ENCODE measurements at places on chromosomes 7 and 10.

DNA sequence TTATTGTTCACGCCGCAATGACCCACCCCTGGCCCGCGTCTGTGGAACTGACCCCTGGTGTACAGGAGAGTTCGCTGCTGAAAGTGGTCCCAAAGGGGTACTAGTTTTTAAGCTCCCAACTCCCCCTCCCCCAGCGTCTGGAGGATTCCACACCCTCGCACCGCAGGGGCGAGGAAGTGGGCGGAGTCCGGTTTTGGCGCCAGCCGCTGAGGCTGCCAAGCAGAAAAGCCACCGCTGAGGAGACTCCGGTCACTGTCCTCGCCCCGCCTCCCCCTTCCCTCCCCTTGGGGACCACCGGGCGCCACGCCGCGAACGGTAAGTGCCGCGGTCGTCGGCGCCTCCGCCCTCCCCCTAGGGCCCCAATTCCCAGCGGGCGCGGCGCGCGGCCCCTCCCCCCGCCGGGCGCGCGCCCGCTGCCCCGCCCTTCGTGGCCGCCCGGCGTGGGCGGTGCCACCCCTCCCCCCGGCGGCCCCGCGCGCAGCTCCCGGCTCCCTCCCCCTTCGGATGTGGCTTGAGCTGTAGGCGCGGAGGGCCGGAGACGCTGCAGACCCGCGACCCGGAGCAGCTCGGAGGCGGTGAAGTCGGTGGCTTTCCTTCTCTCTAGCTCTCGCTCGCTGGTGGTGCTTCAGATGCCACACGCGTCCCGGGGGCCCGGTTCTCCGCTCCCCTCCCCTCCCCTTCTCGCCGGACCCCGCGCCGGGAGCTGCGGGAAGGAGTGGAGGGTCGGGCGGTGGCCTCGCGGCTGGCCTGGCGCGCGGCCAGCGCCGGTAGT is at the start of gene CBX3:
CBX3 (plus strand) TSS at position 499 of the 772 bp plus-strand sequence. CDS start 1,254 bp downstream, outside the sequence.
- peak; percentile 94 for DNase-seq

DNA sequence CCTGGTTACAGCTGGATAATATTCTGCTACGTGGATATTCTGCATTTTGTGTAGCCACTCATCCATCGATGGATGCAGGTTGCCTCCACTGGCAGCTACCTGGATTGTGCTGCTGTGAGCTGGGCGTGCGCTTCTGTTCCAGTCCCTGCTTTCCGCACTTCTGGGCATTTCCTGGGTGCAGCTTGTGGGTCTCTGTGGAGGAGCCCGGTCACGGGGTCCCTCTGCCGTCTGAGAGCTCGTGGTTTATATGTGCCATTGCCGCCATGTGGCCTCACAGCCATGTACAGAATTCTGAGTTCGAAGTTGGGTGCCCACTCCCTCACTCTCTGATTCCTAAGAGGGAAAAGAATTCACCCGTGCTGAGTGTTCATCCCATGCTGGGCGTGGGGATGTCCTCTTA is 38.3 kb downstream of the JAKMIP3 start:
- no peak for DNase-seq

- DNase-seq, result no peak
Measured at GRCh38 chr7:46989247-46989646, 592.7 kb downstream of the TNS3 start.

DNA sequence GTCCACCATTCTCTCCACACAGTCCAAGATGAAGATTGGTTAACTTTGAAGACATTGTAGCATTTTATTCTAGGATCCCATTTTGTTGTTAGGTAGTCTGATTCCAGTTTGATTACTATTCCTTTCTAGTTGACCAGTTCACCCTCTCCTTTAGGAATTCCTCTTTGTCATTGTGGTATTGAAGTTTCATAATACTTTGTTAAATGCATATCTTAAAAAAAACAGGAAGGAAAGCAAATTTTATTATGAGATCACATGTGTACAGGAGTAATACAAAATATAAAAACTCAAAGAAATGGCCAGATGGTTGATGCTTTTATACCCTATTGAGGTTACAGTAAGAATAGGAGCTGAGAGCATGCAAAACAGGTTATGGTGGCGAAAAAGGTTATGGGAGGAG is 15.5 kb upstream of the SEMA3C start:
- DNase-seq, result no peak

GRCh38 chr7:97117035-97117371 is 495 bp upstream of the SDHAF3 start:
- no peak for DNase-seq

DNA sequence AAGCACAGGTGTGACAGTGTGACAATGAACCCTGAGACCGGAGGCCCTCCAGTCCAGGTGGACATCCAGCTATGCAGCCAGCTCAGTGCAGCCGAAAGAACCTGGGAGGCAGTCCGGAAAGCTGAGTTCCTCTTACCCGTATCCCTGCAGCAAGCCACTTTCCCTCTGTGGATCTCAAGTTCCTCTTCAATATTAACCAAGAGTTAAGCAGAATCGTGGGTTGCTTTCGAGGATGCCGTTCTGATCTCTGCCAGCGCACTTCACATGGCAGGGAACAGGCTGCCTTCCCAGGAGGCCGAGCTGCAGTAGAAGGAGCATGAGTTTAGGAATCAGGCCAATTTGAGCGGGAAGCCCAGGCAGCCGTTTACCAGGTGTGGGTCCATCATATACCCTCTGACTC is 591.6 kb downstream of the SDK1 start:
- no peak for DNase-seq

DNA sequence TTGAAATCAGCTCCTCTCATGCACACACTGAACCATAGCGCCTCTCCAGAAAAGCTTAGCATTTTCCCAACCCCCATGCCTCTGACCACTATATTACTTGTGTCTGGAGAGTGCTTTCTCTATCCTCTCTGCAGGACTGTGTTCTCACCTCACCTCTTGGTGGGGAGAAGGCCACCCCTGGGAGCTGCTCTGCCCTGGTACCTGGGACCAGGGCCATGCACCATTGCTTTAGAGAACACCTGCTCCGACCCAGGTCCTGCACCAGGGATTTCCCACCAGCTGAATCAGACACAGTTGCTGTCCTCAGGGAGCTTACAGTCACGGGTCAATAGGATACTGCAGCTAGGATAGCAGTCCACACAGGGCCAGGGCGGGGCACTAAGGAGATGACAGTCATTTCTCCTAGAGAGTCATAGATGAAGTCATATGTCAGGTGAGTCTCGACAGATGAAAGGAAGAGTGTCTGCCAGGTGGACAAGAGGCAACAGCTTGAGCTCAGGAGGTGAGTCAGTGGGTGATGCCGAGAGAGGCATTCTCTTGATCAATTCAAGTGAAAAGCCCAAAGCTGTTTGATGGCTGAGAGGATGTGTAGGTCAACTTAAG is 619 bp upstream of the LMTK2 start:
- DNase-seq, result no peak

DNA sequence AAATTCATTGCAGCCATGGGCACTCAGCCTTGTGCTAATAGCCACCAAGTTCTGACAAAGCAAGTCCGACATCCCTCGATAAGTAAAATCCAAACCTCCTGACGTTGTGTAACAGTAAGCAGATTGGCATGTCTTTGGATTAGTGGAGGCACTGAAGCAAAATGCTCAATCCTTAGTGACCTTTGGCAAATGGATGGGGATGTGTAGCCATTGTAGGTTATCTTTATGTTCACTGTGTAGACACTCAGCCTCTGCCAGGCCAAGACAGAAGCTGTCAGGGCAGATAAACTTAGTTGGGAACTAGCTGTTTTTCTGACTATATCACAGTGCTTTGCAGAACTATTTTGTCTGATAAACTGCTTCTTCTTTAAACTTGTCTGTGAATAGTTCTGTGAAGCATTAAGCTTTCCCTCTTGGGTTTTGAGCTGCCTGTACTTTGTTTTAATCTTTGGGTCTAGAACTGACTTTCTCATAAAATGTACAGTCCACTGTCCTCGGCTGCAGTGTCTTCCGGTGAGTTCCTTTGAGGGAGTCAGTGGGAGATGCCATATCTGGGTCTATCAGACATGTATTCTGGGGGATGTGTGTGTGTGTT is 220.8 kb downstream of the LRMDA start:
- no peak for DNase-seq

GRCh38 chr7:48298779-48299178 is 127.5 kb downstream of the ABCA13 start:
- peak; percentile 13 for DNase-seq

- DNase-seq, result no peak
Measured at GRCh38 chr7:23964715-23965114, 254.7 kb downstream of the STK31 start.

GRCh38 chr7:97011536-97012364 is 6.4 kb downstream of the DLX6 start:
- no peak for DNase-seq

DNA sequence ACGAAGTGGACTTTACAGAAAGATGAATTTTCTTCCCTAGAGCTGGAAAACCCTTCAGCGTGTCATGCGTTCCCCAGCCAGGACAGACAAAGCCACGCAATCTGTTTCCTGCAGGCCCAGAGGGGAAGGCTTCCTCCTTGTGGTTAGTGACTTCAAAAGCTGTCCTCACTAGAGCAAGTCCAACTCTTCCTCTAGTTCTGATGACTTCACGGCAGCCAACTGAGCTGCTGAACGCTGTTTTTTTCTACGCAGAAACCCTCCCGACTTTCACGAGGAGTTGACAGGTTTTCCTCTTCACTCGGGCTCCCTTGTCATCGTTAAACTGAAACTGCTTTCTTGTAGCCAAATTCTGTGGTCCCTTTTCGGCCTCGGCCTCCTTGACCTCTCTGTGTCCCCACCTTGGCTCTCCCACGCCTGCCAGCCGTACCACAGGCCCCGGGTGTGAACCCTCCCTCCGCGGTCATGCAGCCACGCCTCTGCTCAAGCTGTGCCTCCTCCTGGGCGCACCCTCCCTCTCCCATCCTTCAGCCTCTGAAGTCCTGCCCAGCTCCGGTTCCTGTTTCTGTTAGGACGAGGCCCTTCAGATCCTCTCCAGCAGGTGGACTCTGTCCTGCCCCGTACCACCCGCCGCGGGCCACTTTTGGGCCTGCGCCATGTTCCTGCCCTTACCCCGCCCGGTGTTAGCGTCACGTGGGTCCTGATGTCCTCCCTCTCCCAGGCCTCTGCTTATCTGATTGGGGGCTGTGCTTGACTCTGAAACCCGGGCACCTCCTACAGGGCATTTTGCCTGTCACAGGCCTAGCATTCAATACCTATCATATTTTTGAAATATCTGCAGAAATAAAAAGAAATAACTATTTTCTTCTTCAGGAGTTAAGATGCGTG is 39.3 kb downstream of the CUX1 start:
- DNase-seq, result peak; percentile 83

DNA sequence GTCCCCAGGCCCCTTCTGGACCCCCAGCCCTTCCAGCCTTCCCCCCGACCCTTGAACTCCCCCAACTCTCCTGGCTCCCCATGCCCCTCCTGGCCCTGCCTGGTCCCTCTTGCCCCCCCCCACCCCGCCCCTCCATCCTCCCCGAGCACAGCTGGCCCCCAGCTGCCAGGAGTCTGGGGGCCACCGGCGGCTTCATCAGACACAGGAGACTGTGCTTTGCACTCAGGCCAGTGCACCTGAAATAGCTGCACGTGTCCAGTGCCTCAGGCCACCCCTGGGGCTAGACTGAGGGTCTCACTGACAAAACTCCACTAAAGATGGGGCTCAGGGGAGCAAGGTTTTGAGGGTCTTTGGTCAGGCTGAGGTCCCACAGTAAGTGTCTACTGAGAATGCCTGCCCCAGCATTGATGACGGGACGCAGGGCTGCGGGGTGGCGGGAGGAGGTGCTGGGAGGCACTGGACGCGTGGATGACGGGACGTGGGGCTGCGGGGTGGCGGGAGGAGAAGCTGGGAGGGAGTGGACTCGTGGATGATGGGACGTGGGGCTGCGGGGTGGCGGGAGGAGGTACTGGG is 6.5 kb downstream of the FOXL3 start:
- DNase-seq, result no peak

GRCh38 chr10:6313111-6313895 is 110.6 kb downstream of the PFKFB3 start:
- no peak for DNase-seq

GRCh38 chr7:69341288-69341687 is 257.0 kb upstream of the AUTS2 start:
- no peak for DNase-seq

- no peak for DNase-seq
Measured at GRCh38 chr10:125878957-125879835, 1.9 kb downstream of the DHX32 start.

GRCh38 chr10:101130984-101131961 is at the start of gene TLX1:
TLX1 (plus strand) TSS chr10:101131300; CDS start chr10:101131542, 242 bp downstream.
- no peak for DNase-seq

GRCh38 chr10:112490545-112490944 is 43.5 kb downstream of the VTI1A start:
- no peak for DNase-seq

DNA sequence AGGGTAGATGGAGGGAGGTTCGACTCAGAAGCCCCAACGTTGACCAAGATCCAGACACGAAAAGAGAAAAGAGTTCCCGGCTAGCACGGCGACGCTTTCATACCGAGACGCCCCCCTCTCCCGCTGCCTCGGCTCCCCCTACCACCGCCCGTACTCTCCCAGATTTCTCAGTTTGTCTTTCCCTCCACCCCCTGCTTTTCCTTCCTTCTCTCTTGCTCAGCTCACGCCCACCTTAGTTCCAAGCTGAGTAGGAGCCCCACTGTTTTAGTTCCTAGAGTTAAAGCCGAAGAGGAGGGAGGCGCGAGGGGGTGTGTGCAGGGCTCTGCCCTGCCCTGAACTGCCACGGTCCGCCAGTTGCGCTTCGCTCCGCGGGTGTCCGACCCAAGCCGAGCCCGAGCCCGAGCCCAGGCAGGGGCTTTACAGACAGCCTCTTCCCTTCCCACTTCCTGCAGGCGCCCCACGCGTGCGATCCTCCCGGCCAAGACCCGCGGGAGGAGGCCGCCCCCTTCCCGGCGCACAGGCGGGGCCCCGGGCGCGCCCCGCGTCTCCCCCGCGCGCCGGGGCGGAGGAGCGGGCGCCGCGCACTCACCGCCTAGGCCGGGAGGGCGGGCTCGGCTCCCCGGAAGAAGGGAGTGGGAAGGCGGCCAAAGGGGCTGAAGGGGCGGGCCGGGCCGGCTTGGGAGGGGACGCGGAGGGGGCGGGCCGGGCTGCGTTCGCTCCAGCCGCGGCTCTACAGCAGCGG is at the start of gene EPHB6:
EPHB6 (plus strand) TSS at position 705 of the 742 bp plus-strand sequence. CDS start 8,152 bp downstream, outside the sequence.
- DNase-seq, result peak; percentile 86

GRCh38 chr10:92573091-92573797 is 649 bp downstream of the IDE start:
- DNase-seq, result peak; percentile 40

- DNase-seq, result no peak
Measured at GRCh38 chr10:128257428-128257827, 131.2 kb upstream of the MKI67 start.

DNA sequence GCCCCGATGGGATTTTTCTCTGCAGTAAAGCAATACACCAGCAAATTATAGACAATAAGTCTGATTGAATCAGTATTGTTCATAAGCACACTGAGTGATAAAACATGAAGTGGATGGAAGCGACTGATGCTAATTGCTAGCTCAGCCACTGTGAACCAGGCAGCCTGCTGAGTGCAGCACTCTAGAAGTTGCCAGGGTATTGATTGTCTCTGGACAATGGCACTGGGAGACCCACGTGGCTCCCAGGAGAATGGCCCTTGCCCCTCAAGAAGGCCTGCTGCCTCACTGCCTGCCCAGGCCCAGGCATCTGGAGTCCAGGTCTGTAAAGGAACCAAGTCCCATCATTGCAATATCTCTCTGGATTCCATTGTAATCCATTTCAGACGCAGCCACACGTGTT is 80.4 kb upstream of the TCERG1L start:
- no peak for DNase-seq
